Hematopoietic multipotent progenitor cell treated with erythropoietin and hydrocortisone succinate and interleukin-3 and kit ligand, for 6 days (in vitro differentiated cells): ENCODE measurements at places on chromosomes 4 and X.
A peak's percentile ranks its signal among the peaks of the same experiment; 100 is the strongest.

DNA sequence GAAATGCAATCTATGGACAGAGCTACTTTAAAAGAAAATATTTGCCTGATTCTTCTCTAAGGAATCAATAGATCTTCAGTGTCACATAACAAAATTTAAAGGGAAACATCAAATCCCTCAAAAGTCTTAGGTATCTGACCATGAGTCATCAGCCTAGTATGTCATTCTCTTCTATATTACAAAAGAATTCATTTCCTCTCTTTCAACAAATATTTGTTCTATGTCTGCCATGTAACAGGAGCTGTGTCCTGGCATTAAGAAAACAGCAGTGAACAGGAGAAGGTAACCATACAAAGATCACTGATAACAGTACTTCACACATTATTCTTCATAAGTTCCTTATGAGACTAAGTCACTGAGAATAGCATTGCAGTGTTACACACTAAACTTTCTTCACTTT is 243.6 kb upstream of the DKK2 start:
- DNase-seq: no peak

DNA sequence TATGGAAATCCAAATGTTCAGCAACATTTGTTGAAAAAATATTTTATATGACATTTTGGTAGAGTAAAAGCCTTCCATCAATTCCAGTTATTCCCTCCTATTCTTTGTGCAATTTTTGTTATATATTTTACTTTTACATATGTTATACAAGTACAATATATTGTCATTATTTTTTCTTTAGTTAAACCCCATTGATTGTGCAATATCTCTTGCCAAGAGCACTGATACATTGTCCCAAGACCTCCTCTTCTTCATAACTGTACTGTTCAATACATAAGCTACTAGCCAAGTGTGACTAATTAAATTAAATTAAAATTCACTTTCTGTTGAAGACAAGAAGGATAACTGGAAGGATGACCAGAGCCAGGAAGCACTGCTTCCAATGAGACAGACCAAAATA is 527.5 kb downstream of the TMA16 start:
- DNase-seq: no peak

GRCh38 chr4:3250438-3250955 is 1.5 kb downstream of the MSANTD1 start:
- DNase-seq: no peak

- DNase-seq: no peak
Measured at GRCh38 chr4:137664046-137664387, 131.7 kb upstream of the PCDH18 start.

DNA sequence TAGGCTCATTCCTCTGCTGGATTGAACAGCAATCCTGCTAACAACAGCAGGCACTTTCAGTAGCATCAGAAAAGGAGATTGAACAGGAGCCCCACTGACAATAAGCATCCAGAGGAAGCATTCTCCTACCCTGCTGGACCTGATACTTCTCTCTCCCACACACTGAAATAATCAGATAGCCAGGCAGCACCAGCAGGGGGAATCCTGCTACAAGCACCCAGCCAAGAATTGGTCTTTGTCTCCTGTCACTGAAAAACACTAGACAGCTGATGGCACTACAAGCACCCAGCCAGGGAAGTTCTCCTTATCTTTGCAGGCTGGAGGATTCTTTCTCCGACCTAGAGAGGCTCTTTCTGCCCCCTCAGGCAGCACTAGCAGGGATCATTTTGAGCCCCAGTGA is 444.3 kb upstream of the GRIA3 start:
- DNase-seq: peak; percentile 1
